ENCODE measurements at places on chromosomes 3 and 15. TPM values are rescaled to one million over a fixed set of nuclear protein-coding genes. Genes with fewer than 3 reads are reported as not detected.

P2RY13 gene
- polyA plus RNA-seq = 7.1 TPM

EFCC1 gene
- polyA plus RNA-seq = 8.7 TPM

ABI3BP gene
- 4.2 TPM for polyA plus RNA-seq

TMEM45A gene
- polyA plus RNA-seq = 3.7 TPM

DGKG gene
- 0.93 TPM for polyA plus RNA-seq

All from spleen (tissue), 13 donors.